Aorta (tissue), 5 donors: ENCODE measurements at places on chromosomes 3 and 15. TPM values are rescaled to one million over a fixed set of nuclear protein-coding genes. Genes with fewer than 3 reads are reported as not detected.

DNA sequence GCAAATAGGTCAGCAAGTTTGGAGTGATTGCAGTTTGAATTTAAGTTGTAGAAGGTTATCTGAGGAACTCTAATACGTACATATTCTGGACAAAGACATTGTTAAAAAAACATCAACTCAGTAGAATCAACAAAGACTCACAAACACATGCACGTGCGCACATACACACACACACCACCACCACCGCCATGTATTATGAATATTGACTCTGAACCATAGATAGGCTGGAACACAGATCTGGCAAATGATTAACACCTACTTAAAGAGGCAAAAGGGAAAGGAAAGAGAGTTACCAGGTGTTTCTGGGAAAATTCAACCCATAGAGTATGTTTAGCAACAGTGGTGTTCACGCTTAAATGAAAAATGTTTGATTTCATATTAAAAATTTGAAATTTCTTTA is 334.2 kb upstream of the ALCAM start:
- DNase-seq, result no peak

- DNase-seq, result no peak
Observed at GRCh38 chr3:161579395-161580126, 83.0 kb downstream of the OTOL1 start.

GRCh38 chr3:159169828-159170227 is 368.0 kb downstream of the MFSD1 start:
- no peak for DNase-seq

DNA sequence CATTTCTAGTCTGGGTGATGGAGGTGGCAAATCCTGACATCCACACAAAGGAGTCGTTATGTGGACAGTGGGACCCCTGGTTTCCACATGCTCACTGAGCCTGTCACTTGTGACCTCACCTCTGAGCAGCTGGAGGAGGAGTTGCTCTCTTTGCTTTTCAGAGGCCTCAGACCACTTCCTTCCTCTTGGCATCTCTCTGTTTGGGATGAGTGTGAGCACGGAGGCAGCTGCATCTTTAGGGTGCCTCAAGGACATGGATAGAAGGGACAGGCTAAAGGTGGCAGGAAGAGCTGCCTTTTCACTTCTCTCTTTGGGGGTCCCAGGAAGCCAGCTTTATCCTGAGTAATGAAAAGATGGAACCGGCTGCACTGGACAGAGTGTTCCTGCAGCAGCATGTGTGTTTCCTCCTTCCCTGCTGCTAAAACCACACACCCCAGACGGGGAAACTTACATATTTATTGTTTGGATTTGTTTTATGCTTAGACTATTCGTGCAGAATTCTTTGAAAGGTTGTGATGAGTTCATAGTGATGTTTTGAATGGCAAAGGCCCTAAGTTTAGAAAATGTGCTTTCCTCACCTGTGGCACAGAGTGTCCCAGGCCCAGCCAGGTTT is 31.8 kb downstream of the GPR171 start:
- no peak for DNase-seq

GRCh38 chr3:160098261-160098908 is 109.8 kb downstream of the IL12A start:
- no peak for DNase-seq

- no peak for DNase-seq
Observed at GRCh38 chr3:34504366-34504765, 705.9 kb downstream of the PDCD6IP start.

DNA sequence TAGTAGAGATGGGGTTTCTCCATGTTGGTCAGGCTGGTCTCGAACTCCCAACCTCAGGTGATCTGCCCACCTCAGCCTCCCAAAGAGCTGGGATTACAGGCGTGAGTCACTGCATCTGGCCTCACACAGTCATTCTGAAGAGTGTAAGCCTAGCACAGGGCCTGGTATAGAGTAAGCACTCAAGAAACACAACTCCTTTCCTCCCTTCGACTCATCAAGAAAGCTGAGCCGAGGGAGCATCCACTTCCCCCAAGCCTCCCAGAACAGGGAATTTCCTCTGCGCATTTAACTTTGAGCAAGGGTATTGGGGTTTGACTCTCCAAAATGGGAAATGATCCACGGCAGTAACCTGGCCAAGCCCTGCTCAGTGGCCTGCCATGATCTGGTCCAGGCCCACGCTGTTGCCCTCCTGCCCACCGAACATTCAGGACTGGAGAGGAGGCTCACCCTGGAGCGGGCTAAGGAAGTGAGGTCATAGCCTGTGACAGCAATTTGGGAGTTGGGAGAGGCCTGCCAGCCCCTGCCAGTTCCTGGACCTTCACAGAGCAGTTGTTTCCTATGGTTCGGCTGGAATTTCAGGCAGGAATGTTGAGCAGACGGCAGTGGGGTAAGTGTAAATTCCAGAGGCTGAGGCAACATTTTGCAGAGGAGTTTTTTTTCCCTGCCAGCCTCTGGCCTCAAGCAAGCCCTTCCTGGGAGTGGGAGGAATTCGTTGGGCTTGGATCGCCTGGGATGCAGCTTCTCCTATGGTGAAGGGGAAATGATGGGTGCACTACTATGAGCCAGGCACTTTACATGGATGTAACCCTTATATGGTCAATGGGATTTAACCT is 21.2 kb upstream of the SMAD3 start:
- peak; percentile 74 for DNase-seq

DNA sequence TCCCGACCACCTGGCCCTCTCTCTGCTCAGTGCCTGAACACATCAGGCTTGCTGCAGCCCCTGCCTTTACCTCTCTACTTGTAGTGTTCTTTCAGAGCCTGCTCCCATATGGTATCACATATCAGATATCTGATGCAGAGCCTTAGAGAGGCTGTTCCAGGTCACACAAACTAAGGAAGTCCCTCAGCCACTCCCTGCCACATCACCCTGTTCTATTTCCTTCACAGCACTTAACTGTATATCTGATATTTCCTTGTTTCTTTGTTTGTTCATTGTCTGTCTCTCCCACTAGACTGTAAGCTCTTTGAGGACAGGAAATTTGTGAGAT is 976 bp upstream of the ALDH1L1 start:
- no peak for DNase-seq

DNA sequence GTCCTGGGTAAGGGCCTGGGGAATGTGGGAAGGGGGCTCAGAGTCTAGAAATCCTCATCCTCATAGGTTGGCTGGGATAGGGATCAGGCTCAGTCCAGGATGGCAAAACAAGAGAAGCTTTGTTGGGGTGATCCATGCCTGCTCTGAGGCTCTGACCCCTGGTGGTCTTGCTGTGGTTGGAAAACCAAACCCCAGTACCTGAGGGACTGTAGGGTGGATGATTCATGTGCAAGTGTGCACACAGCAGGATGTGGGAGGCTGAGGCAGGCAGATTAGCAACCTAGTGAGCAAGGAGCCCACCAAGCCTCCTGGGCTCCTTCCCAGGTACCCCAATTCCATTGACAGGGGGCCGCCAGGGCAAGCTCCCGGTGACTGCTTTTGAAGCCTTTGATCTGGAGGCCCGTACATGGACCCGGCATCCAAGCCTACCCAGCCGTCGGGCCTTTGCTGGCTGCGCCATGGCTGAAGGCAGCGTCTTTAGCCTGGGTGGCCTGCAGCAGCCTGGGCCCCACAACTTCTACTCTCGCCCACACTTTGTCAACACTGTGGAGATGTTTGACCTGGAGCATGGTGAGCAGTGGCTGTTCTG is 3.1 kb downstream of the KLHDC8B start:
- DNase-seq, result no peak

GRCh38 chr15:79978260-79978654 is 7.3 kb upstream of the BCL2A1 start:
- DNase-seq, result no peak

DNA sequence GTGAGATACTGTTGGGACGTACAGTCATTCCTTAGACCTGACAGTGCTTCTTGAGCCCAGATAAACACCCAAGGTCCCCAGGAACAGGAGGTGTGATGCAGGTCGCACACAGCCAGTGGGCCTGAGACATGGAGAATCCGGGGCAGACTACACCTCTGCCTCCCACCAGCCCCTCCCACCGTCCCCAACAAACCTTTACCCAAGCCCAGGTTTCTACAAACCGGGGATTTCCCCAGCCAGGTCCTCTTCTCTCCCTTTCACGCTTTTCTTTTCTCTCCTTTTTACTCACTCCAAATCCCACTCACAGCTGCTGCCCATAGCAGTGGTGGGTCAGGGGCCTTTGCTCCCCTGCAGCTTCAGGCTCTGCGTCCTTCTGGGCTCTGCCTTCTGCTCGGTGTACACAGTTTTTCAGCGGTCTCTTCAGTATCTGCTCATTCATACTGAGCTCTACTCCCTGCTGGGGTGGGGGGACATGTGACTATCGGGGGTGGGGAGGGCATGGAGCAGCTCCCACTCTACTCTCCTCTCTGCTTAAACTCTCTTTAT is 4.8 kb upstream of the PCSK6 start:
- no peak for DNase-seq

- DNase-seq, result no peak
Observed at GRCh38 chr3:190432216-190432615, 17.5 kb downstream of the TMEM207 start.

DNA sequence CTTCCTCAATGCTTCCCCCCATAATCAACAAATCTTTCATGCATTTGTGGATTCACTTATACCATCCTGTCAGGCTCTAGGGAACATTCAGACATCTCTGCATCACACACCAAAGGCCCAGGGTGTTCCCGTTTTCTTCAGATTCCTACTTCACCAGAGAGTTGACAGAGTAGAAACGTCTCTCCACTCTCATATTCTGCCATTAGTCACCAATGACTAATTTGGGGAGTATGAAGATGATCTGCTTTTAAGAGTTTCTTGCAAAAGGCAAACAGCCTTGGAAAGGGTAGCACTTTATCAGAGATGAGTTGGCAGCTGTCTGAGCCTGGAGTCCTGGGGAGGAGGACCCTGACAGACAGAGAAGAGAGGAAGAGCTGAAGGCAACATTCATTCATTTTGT is 55.8 kb upstream of the DGKG start:
- DNase-seq, result no peak

- DNase-seq, result no peak
Observed at GRCh38 chr3:53989946-53990345, 98.3 kb upstream of the SELENOK start.

GRCh38 chr3:26535151-26535550 is 87.4 kb upstream of the LRRC3B start:
- no peak for DNase-seq

DNA sequence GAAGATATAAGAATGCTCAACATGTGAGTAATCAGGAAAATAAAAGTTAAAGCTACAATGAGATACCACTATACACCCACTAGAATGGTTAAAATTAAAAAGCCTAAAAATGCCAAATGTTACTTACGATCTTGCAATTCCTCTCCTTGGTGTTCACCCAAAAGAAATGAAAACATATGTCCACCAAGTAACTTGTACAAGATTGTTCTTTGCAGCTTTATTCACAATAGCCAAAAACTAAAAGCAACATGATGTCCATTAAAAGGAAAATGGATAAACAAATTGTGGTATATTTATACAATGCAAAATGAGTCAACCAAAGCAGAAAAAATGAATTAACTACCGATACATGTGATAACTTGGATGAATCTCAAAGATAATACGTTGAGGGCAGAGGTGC is 301.6 kb upstream of the THBS1 start:
- DNase-seq, result no peak

GRCh38 chr3:143991713-143992112 is 20.1 kb downstream of the DIPK2A start:
- DNase-seq, result no peak

- no peak for DNase-seq
Observed at GRCh38 chr3:64798316-64798715, 110.5 kb upstream of the ADAMTS9 start.

- DNase-seq, result no peak
Observed at GRCh38 chr3:65178703-65179102, 490.9 kb upstream of the ADAMTS9 start.

DNA sequence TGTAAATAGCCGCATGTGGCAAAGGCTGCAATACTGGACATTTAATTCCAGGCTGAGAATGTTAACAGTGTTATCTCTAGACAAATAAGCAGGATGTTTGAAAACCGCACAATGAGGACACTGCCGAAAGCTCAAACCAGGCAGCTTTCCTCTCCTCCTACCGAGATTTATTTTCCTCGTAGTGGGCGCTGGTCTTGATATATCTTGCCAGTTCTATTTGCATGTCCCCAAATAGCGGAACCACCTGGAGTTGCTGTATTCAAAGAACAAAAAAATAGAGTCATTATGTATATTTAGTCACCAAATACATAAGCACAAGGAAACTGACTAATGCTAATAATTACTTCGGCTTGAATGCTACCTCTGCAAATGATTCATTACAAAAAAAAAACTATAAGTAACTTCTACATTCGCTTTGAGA is 46.5 kb downstream of the CYFIP1 start:
- DNase-seq, result no peak

DNA sequence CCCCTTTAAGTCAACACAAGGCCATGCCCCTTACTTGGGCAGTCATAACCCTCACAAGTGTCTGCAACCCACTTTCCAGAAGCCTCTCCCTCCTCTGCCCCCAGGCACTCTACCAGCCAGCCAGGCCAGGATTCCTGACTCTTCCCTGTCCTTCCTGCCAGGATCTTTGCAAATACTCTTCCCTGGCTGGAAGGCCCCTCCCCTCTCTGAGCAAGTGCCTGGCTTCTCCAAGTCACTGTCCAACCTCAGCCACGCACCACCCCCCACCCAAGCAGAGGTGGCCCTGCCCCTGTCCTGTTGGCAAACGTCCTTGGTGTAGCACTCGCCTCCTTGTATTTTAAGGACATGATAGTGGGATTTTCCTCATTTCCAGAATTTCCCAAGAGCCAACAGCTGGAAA is 54.7 kb upstream of the USP3 start:
- no peak for DNase-seq

- DNase-seq, result peak; percentile 68
Observed at GRCh38 chr3:11539677-11540076, 104.0 kb downstream of the VGLL4 start.

DNA sequence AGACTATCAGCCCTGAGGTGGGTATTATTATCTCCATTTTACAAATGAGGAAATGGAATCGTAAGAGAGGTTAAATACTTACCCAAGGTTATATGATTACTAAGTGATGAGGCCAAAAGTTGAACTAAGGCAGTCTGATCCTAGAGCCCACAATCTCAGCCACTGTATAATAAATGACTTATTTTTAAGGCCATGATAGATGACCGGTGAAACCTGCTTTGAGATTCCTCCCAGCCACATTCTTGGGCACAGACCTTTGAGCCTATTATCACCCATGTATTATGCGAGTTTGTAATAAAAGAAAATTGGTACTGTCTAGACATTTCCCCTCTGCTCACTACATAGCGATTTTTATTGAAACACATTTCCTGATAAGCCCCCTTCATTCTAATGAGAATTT is 37.4 kb downstream of the POLQ start:
- no peak for DNase-seq

- no peak for DNase-seq
Observed at GRCh38 chr3:14405360-14406238, 3.2 kb downstream of the SLC6A6 start.

FRMD4B gene
- total RNA-seq, result 73.6 TPM

PP2D1 gene
- total RNA-seq, result not detected

TERC gene
- 12.4 TPM for total RNA-seq

STAC gene
- 14.2 TPM for total RNA-seq

KIF9 gene
- total RNA-seq, result 6.5 TPM

SH3BP5 gene
- 93.1 TPM for total RNA-seq

GOLGA6L6 gene
- not detected for total RNA-seq

SERPINI2 gene
- 0.49 TPM for total RNA-seq

TGFBR2 gene
- 279 TPM for total RNA-seq
